ENCODE measurements at places on chromosomes 13 and 19.

GRCh38 chr13:83733293-83733692 lies 149.0 kb downstream of the SLITRK1 start:
- DNase-seq: no peak

DNA sequence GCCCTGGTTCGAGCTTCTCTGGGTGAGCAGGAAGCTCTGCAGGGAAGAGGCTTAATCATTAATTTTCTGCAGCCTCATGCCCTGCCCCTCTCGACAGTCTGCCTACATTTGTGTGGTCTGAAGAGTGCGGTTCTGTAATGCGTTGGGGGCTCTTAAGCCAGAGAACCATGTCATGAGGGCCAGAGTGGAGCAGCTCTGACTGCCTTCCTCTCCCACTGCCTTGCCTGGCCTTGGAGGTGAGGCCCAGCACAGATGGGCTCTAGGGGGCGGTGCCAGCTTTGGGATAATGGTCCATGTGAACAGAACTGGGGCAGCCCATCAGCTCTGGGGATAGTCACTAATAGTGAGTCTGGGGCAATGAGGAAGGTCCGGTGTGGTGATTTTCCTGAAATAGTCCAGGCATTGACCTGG lies 5.7 kb downstream of the FGF9 start:
- no peak for DNase-seq

GRCh38 chr13:24281188-24282008 lies 28.0 kb upstream of the C1QTNF9 start:
- no peak for DNase-seq

DNA sequence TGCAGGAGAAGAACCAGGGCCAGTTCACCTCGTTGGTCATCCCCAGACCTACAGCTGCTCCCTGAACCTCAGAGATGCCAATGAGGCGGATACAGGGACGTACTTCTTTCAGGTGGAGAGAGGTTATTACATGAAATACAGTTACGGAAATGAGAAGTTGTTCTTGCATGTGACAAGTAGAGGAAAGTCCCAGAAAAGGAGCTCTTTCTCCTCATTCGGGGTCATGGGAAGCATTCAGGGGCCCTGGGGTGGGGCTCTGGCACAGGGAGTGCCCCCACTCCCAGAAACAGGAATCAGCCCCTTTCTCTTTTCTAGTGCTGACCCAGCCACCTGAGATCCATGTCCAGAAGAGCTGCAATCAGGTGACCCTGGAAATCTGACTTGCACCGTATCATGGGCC lies 4.5 kb upstream of the SIGLEC9 start:
- DNase-seq: no peak

GRCh38 chr13:29791508-29791907 lies 58.9 kb downstream of the UBL3 start:
- no peak for DNase-seq

GRCh38 chr19:29267701-29268100 lies 54.8 kb upstream of the UQCRFS1 start:
- no peak for DNase-seq

GRCh38 chr19:8481616-8482015 lies 20.8 kb downstream of the PRAM1 start:
- DNase-seq: no peak

GRCh38 chr13:110433014-110433413 lies 125.9 kb downstream of the COL4A2 start:
- no peak for DNase-seq

DNA sequence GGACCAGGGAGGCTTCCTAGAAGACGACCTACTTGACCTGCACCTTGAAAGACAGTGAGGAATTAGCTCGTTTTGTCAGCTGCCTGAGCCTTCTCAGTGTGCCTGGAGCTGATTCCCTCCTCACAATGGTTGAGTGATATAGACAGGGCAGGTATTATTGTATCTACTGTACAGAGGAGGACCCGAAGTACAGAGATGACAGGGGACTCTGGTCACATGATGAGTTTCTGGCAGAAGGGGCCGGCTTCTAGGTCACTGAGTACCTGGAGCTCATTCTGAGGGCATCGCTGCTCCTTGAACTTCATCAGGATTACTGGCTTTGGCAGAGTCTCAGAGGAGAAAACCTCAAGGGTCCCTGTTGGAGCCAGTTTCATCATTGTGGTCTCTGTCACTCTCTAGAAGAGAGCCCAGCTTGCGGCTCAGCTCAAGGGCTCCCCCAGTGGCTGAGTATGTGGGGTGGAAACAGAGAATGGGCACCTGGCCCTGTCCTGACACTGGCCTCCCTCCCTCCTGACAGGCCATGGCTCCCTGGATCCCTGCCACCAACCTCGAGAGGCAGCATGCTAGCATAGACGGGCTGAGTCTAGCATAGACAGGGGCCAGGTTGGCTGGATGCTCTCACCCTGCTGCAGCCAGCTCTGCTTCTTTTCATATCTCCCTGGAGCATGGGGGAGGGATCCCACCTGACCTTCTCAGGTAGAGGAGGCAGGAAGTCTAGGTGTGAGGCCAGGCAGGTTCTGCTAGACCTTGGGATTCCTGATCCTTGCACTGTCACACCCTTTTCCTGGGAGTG lies 38.7 kb downstream of the NFIX start:
- no peak for DNase-seq

GRCh38 chr19:16342002-16342715 lies 17.5 kb downstream of the KLF2 start:
- DNase-seq: peak; percentile 77

DNA sequence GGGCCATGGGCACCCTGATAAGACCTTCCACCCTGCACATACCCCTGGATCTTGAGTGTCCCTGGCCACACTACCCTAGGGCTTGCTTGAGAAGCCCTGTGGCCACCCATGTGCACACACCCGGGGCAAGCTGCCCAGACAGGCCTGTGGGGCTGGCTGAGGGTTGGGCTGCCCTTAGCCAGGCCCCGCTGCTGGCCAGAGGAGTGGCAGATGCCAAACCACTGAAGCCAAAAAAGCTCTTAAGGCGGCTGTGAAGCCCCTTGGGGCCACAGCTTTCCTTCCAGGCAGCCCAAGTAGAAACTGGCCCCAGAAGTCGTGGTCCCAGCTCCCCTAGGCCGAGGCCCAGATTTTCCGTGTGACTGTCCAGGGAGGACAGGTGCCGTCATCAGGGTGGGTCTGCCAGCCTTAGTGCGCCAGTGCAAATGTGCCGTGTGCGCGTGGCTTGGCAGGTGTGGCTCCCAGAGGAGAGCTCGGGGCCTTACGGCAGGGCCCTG lies 14.8 kb downstream of the CEBPG start:
- DNase-seq: no peak

GRCh38 chr13:43776501-43777079 lies 10.2 kb downstream of the ENOX1 start:
- no peak for DNase-seq

DNA sequence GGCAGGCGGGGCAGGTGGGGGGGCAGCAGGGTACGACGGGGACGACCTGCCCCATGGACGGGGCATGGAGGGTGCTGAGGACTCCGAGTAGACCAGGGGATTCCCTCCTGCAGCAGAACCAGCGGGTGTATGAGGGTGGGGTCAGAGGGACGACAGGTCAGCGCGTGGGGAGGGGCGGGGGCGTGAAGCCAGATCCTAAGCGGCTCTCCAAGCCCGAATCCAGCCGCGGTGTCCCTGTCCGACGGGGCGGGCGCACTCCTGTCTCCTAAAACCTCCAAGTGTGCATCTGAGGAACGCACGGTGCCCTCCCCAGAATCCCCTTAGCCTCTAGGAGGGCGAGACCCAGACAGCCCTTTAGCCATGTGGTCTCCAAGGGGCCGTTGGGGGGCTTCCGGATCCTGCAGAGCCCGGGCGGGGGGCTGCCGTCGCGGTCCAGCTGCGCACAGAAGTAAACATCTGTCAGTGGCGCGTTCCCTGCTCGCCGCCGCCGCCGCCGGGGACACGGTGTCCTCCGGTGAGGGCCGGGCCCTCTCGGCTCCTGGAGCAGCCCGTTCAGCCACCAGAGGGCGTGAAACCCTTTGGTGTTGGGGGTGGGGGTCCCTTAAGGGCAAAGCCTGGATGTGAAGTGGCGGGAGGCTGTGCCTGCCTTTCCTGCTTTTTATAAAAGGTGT lies 730 bp downstream of the NRTN start:
- DNase-seq: no peak

GRCh38 chr19:30785458-30786137 lies 413.4 kb downstream of the ZNF536 start:
- DNase-seq: no peak

DNA sequence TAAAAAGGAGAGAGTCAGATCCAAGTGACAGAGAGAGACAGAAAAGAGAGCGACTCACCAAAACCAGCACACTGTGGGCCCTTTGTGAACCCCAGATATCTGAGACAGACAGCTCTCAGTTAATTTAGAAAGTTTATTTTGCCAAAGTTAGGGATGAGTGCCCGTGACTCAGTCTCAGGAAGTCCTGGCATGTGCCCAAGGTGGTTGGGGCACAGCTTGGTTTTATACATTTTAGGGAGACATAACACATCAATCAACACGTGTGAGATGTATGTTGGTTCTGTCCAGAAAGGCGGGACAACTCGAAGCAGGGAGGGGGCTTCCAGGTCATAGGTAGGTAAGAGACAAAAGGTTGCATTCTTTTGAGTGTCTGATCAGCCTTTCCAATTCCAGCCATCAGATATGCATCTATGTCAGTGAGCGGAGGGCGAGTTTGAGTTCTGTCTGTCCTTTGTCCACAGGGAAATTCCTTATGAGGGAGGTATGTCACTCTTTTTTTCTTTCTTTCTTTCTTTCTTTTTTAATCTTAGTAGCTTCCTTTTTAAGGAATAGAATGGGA lies 37.2 kb upstream of the ATP11A start:
- no peak for DNase-seq
